ENCODE measurements at places on chromosomes 2 and 18. TPM values are rescaled to one million over a fixed set of nuclear protein-coding genes. Genes with fewer than 3 reads are reported as not detected.

RAMP1 gene
- not detected for total RNA-seq

RNF125 gene
- 0.41 TPM for total RNA-seq

NBAS gene
- 44.5 TPM for total RNA-seq

CYS1 gene
- total RNA-seq: not detected

IL1RL1 gene
- not detected for total RNA-seq

CDK15 gene
- 0.47 TPM for total RNA-seq

VWA3B gene
- not detected for total RNA-seq

GCG gene
- total RNA-seq: not detected

ERMN gene
- not detected for total RNA-seq

SCYGR8 gene
- not detected for total RNA-seq

VIL1 gene
- total RNA-seq: 0.02 TPM

TLK1 gene
- 18.4 TPM for total RNA-seq

ACVR1C gene
- total RNA-seq: 3.4 TPM

NT5DC4 gene
- not detected for total RNA-seq

MAB21L4 gene
- total RNA-seq: 1.0 TPM

GALNT13 gene
- 4.0 TPM for total RNA-seq

FAM237A gene
- total RNA-seq: not detected

CLIP4 gene
- total RNA-seq: 19.6 TPM

MCEE gene
- total RNA-seq: 12.7 TPM

ITSN2 gene
- 30.7 TPM for total RNA-seq

CYTIP gene
- total RNA-seq: 0.71 TPM

ALPG gene
- total RNA-seq: not detected

HRH4 gene
- total RNA-seq: not detected

UGT1A8 gene
- not detected for total RNA-seq

C1QL2 gene
- not detected for total RNA-seq

GALNT5 gene
- total RNA-seq: 0.02 TPM

MAPK4 gene
- total RNA-seq: not detected

KCNS3 gene
- 90.2 TPM for total RNA-seq

BCL11A gene
- total RNA-seq: 29.7 TPM

NEU2 gene
- total RNA-seq: not detected

SOX11 gene
- 19.8 TPM for total RNA-seq

EN1 gene
- not detected for total RNA-seq

GDF7 gene
- total RNA-seq: 0.03 TPM

CABLES1 gene
- total RNA-seq: 21.9 TPM

ABCG5 gene
- total RNA-seq: not detected

PRSS56 gene
- 0.38 TPM for total RNA-seq

CRYGC gene
- total RNA-seq: not detected

NEUROD1 gene
- not detected for total RNA-seq

KIF3C gene
- total RNA-seq: 5.3 TPM

RAB6D gene
- total RNA-seq: not detected

LRRTM4 gene
- not detected for total RNA-seq

ATP8B1 gene
- total RNA-seq: not detected

SPC25 gene
- total RNA-seq: 55.2 TPM

ABCA12 gene
- 0.03 TPM for total RNA-seq
